ENCODE measurements at places on chromosomes 7 and 10.

DNA sequence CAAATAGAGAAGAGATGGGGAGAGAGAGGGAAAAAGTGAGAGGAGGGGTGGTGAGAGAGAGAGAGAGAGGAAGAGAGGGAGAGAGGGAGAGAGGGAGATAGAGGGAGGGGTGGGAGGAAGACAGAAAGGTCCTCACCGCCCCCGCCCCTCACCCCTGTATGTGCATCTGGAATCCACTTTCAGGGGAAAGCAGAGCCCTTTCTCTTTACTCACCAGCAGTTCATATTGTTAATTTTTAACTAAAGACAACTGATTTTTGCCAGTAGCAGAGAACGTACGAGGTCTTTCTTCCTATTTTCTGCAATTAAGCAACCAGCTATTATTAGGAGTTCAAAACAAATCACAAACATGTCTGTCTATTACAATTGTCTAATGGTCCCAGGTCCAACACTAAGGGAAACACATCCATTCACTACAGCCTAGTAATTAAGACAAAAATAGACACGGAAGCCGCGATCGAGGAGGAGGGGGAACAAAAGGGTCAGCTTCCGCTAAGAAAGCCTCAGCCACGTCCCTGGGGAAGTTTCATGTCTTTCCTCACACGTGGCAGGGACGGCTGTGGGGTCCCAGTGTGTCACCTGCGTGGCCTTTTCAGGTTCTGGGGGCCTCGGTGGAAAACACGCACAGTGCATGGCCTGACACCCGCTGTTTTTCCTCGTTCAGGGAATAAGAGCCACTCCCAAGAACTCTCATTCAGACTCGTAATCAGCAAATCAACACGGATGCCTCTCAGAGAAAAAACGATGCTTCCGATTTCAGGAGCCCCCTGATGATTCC, 572.0 kb downstream of the PTPRN2 start:
- no peak for DNase-seq

DNA sequence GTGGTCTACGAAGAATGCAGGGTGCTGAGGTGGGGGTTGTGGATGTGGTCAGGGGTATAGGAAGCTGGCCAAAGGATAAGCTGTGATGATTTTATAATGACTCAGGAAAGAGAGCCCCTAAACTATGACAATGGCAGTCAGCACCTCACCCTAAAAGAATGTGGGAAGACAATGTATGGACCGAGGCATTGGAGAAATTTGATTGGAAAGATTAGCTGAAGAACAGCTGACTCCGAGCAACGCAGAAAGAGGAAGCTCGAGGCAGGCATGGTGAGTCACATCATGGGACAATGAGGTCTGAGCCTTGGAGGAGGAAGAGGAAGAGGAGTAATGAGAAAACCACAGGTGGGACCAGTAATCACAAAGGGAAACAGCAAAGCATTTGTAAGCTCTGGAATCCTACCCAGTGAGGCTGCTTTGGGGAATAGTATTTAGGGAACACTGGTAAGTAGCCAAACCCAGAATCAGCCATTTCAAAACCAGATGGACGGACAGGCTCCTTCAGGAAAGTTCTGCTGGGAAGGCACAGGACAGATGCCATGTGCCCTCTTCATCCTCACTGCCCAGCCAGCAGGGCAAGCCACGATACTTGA, 295.4 kb downstream of the PRPF18 start:
- no peak for DNase-seq

DNA sequence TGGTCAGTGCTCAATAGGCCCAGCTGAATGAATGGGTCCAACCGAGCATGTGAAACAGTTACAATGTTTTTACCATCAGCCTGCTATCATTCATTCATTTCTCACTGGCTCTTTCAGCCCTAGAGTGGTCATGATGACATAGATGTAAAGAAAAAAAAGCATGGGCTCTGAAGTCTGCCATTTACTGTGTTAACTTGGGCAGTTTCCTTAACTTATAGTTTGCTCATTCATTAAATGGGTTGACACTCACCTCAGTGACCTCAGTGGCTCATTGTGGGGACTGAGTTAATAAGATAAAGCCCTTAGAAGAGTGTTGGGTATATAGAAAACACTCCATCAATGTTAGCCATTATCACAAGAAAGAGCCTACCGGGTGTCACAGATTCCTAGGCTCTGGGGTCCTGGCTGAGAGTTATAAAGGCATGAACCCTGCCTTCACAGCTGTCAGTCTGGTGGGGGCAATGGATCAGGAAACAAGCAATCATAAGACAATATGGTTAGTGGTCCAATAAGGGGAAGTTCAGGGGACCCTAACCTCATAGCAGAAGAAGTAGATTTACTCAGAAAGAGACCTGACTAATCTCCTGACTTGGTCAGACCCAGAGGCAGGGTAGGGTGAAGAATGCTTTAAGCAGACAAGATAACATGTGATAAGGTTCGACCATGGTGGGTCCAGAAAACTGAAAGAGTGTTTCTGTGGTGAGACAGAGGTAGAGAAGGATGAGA, 29.7 kb upstream of the GPAM start:
- no peak for DNase-seq

DNA sequence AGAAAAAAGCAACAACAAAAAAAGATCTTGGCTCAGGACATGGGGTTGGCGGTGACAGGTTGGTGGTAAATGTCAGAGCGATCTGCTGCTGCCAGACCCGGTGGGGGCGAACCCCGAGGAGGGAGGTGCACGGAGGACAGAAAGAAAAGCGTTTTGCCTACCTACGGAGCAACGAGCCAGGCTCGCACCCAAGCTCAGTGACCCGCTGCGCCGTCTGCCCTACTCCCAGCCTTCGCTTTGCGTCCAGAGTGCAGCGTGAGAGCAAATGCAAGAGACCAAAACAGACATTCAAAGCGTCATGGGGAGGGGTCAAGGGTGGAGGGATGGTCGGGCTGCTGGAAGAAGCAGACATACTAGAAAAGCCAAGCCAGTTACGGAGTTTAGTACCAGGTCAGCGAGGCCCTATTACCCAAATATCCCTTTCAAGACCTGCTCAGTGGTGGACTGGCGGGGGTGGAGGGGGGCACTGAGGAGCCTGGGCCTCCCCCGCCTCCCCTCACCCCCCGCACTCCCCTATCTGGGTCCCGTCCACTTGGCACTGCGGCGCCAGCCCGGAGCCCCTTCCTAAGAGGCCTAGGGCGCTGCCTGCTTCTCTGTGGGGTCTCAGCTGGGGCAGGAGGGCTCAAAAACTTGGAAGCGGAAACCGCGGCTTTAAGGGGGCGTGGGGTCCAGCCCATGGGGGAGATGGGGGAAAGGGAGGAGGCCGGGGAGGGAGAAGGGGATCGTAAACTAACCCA, 66.9 kb downstream of the SLC29A4 start:
- DNase-seq = no peak

- no peak for DNase-seq
These were observed 42.3 kb downstream of the SUGCT start for GRCh38 chr7:40177071-40177470.

DNA sequence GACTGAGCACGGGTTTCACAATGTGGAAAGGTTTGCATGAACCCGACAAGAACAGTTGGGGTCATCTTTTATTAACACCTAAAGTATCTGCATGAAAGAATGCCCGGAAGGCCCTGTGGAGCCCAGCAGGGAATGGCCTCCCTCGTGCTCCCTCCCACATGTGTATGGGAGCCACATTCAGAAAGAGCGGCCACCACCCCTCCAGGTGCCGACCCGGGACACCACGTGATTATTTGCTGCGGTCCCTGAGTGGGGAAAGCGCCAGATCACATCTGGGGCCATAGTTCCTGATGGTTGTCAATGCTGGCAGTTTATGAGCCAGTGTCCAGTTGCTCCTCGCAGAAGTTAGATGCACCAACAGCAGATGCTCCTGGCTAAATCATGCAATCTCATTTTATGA, 571.4 kb downstream of the TCERG1L start:
- no peak for DNase-seq

DNA sequence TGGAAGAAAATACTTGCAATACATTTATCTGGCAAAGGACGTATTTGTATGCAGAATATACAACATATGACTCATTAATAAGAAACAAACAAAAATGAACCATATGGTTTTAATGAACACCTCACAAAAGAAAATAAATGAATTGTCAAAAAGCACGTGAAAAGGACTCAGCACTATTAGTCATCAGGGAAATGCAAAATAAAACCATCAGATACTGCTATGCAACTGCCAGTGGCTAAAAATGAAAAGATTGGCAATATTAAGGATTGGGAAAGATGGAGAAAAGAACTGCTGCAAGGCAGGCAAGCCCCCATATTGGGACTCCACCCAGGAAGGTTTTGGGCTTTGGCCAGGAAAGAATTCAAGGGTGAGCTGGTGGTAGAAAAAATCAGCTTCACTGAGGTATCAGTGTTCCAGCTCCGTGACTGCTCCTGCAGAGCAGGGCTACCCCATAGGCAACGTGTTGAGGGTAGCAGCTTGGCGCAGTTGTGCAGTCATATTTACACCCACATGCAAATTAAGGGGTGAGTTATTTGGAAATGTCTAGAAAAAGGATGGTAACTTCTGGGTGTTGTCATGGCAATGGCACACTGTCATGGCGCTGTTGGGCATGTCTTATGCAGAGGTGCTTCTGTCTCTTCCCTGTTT, 72.7 kb downstream of the CUBN start:
- no peak for DNase-seq

DNA sequence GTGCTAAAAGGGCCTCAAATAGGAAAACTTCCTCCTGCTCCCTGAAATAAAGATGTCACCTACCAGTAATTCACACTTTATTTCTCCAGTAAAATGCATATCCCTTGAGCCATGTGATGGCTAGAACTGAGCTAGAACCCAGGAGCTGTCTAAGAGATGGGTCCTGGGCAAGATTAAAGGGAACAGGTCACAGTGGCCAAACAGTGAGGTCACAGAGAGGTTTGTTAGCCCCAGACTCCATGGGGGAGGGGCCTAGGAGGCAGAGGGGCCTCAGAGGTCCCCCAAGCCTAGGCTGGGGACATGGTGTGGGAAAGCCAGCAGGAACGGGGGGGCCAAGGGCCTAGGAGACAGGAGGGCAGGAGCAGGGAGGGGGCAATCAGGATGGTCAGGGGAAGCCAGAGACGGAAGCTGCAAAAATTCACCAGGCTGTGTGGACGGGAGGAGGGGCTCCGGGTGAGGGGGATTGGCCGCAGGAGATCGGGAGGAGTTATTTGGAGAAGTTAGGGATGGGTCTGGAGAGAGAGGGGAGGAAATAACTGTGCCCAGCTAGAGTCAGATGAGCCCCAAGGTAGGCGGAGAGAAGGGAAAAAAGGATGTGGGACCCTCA, 3.3 kb downstream of the FBXO24 start:
- no peak for DNase-seq

GRCh38 chr10:34959786-34960185, 130.4 kb downstream of the CUL2 start:
- DNase-seq = no peak

GRCh38 chr7:127976738-127977120, 54.5 kb downstream of the LRRC4 start:
- no peak for DNase-seq

DNA sequence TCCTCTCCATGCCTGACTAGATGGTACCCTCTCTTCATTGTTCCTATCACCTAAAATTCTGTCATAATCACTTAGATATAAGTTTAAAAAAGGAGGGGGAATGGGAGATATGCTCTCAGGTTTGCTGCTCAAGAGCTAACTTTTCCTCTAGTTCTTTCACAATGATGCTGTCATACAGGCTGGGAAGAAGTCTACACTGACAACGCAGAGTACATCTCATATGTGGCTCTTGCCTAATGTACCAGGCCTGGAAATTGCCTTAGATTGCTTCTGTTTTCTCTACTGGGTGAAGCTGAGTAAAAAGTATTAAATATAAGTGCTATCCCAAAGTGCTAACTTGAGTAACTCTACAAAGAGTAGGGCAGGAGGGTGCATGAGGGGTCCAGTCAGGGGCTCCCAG, 43.8 kb upstream of the BET1 start:
- no peak for DNase-seq

DNA sequence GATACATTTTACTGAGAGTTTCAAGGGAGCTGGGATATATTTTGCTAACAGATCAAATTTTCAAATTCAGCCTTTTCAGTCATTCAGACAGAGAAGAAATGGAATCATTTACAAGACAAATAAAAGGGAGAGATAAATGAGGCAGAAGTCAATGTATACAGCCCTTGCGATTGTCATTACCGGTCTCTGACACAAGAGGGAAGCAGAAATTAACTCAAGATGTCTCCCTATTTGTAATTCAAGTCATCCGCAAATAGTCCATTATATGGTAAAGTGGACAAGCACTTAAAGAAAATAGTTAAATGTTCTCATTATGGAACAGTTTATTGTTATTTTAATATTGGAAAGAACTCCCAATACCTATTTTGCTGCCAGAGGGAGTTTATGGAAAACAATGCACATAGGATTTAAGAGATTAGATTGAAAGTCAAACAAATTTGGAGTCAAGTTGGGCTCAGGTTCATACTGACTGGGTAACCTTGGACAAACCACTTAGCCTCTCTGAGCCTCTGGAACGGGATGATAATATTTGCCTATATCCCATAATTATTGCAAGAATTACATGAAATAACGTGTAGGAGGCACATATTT, 89.3 kb upstream of the PRKCQ start:
- DNase-seq = no peak

GRCh38 chr7:17489961-17490360, 191.5 kb downstream of the AHR start:
- no peak for DNase-seq

DNA sequence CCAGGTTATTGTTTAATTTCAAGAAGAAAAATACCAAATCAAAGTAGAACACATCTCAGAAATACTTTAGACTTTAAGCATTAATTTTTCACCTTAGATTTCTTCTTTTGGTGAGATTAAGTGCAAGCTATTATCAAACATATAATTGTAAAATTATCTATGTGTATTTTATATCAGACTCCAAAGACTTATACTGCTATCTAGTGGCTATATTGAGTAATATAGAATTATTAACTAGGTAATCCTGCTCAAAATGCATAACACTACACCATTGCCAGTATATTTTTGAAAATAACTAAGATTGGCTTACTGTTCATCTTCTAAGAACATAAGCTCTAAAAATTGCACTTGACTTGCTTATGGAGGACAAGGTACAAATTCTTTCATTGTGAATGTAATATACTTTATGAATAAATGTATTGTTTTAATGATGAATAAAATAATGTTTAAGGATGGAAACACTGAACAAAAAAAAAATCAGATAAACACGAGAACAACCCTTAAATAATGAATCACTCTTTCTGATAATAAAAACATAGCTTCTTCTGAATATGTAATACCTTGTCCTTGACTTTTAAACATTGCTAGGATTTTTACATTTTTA, 86.7 kb upstream of the GNAI1 start:
- no peak for DNase-seq

GRCh38 chr7:45359776-45360175, 202.2 kb downstream of the RAMP3 start:
- DNase-seq = no peak

DNA sequence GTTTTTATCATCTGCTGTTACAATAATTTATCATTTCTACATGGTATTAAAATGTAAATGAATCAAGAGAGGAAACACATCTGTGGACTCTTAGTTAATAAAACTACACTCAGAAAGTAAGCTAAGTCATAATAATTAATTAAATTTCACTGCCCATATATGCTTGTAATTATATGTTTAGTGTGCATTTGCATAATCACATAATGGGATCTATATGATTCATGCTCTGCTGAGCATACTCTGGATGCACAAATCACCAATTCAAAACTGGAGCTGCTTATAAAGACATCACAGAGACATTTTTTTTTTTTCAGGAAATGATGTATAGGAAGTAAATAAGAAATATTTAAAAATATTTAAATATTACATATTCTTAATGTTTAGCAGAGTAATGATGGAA, 151.6 kb upstream of the STEAP4 start:
- DNase-seq = no peak

GRCh38 chr7:92987538-92987937, 130.2 kb downstream of the SAMD9 start:
- DNase-seq = no peak

GRCh38 chr10:74917481-74918077, 91.2 kb downstream of the KAT6B start:
- no peak for DNase-seq
